ENCODE measurements at places on chromosomes 3 and 15.

DNA sequence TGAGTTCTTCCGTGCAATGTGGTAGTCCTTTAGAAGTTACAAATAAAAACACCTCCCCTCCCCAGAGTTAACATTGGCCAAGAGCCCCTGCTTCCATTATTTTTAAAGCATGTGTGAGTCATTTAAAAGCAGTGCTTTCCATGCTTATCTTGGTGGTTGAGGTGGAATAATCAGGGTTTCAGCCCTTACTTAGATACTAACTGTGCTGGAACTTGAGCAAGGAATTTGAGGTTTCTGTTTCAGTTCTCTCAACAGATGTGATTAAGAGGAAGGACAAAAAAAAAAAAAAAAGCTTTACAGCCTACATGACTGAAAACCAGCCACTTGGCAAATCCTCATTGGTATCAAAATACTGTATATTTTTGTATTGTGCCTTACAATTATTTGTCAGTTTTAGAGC is 64.5 kb downstream of the CGNL1 start:
- DNase-seq: no peak

DNA sequence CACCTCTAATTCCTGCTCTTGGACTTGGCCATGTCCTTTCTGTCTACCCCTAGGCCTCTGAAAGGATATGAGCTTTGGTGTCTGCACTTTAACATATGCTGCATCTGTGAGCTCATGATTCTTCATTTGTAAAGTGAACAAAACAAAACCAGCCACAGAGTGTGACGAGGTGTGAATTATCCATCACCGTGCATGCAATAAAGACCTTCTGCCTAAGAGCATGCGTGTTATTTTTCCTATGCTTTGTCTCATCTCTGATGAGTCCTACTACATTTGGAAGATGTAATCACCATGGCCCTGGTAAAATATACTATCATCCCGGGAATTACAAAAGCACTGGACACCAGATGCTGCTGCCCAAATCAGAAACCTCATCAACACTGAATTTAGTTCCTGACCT is 103.5 kb upstream of the KCNAB1 start:
- DNase-seq: no peak

DNA sequence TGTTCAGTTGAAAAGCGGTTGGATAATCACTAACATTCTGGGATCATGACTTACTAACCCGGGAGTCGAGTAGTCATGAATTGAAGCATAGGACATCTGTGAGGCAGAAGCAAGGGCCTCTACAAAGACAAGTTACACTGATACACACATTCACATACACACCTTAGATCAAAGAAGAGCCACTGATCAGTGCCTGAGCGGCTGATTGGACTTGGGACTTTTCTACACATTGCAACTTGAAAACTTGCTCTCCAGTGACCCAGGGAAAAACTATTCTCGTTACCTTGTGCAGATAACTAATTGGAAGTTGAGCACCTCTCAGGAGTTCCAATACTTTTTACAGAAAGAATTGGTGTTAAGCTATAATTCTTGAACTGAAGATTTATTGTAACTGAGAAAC is 206.0 kb downstream of the CDIN1 start:
- no peak for DNase-seq

GRCh38 chr3:184145111-184145524 is 10.0 kb downstream of the EIF2B5 start:
- no peak for DNase-seq

DNA sequence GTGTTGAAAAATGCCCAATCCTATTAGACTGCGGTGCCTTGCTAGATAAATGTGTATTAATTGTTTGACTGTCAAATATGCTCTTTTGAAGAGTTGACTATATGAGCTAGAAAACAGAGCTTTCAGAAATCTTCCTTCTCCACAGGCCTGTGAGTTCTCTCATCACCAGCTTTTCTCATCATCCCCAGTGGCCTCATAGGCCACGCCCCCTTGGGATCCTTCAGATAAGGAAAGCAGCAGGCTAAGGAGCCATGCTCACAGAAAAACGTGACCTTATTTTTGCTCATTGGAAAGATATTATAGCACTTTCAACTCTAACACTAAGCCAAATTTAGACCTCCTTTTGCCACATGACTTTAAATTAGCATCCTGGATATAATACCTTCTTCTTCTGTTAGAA is 514.4 kb upstream of the ARRDC4 start:
- DNase-seq: no peak

- DNase-seq: no peak
Measured at GRCh38 chr3:73228000-73228399, 166.5 kb downstream of the EBLN2 start.

GRCh38 chr15:69824075-69824876 is 273.4 kb downstream of the TLE3 start:
- no peak for DNase-seq

GRCh38 chr3:105752791-105753415 is 115.9 kb downstream of the CBLB start:
- DNase-seq: no peak

GRCh38 chr15:84685304-84685703 is 27.3 kb upstream of the NMB start:
- no peak for DNase-seq

GRCh38 chr3:133455281-133455680 is 55.4 kb downstream of the BFSP2 start:
- DNase-seq: no peak

DNA sequence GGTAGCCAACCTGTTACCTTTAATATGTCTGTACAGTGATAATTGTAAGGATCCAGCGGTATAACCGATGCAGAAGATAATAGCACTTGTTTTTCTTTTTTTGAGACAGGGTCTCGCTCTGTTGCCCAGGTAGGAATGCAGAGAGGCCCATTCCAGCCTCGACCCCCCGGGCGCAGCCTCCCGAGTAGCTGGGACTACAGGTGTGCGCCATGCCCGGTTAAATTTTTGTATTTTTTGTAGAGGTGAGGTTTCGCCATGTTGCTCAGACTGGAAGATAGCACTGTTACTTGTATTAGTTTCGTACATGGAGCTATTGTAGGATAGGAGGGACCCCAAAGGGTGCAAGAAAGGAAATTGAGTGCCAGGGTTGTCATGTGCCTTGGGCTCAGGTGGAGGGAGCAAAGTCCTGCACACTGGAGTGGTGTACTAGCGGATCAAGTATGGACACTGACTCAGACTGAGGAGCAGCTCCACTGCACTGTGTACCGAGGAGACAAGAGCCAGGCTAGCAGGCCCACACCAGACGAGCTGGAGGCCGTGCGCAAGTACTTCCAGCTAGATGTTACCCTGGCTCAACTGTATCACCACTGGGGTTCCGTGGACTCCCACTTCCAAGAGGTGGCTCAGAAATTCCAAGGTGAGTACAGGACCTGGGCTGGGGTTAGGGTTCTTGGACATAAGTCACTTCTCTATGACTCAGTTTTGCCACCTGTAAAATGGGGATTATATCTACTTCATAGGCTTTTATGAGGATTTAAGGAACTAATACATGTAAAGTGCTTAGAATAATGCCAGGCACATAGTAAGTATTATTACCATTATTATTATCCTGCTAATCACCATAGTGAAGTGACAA is 1.0 kb downstream of the OGG1 start:
- DNase-seq: no peak

- DNase-seq: no peak
Measured at GRCh38 chr3:149421764-149422163, 44.3 kb upstream of the TM4SF1 start.

DNA sequence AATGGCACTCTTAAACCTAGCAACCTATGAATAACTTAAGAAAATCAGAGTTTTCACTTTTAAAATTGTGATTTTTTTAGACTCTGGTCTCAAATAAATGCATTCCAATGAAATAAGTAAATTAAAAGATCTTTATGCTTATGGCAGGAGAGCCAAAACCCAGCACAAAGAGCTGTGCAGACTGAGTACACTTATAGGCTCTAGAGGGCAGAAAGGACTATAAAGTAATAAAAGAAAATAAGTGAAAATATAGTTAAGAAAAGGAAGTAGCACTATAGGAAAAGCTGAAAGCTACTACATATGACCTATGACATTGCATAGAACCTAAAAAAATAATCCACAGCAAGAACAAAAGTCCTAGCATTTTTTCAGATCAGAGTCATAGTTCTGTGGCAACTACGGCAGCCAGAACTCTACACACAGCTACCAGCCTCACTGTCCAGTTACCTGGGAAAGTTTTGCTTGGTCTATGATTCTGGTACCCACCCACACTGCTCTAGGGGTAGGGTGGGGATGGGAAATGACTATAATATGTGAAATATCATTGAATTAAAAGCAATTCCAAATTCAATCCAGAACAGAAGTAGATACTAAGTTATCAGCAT is 30.5 kb downstream of the CLASP2 start:
- DNase-seq: no peak

DNA sequence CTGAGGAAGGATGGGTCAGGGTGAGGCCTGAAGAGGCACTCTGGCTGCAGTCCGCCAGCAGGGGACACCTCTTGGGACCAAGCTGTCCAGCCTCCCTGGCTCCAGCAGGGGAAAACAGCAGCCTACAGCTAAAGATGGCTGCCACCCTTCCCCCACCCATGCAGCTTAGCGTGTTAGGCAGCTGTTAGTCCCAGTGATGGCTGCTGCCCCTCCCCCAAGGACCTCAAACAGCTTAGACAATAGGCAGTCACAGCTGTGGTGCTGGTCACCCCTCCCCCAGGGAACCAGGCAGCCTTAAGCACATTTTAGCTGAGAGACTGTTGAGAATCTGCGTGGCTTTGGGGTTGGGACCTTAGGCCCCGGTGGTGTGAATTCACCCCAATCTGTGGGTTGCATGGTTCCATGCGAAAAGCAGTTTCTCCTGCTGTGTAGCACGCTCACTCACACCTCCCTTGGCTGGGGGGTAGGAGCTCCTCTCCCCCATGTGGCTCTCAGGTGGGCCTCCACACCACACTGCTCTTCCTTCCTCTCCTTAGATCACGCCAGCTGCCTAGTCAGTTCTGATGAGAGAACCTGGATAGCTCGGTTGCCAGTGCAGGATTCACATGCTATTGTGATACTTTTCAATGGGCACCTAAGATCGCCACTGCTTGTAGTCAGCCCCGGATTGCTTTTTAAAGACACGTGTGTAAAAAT is 140.5 kb upstream of the CADPS start:
- no peak for DNase-seq

GRCh38 chr3:110341047-110341446 is 730.6 kb upstream of the NECTIN3 start:
- DNase-seq: no peak

GRCh38 chr3:100796556-100796955 is 87.3 kb downstream of the TFG start:
- DNase-seq: no peak

- no peak for DNase-seq
Measured at GRCh38 chr3:188080091-188080490, 73.9 kb upstream of the LPP start.

GRCh38 chr3:30554317-30554690 is 52.1 kb upstream of the TGFBR2 start:
- no peak for DNase-seq

DNA sequence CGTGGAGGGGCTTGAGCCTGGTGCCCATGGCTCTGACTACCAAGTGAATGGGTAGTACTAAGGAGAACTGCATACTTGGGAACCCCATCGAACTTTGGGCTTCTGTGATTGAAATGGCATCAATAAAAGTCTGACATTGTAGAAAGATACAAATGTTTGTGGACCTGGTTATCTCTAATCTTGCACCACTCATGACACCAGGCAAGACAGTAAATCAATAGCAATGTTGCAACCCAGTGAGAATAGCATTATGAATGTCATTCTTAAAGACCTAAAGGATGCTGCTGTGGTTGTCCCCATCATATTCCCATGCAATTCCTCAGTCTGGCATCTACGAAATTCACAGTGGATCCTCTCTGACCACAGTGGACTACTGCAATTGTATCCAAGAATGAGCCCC is 233.6 kb upstream of the LYSMD4 start:
- DNase-seq: no peak

GRCh38 chr3:25403968-25404367 is 24.1 kb upstream of the RARB start:
- no peak for DNase-seq

DNA sequence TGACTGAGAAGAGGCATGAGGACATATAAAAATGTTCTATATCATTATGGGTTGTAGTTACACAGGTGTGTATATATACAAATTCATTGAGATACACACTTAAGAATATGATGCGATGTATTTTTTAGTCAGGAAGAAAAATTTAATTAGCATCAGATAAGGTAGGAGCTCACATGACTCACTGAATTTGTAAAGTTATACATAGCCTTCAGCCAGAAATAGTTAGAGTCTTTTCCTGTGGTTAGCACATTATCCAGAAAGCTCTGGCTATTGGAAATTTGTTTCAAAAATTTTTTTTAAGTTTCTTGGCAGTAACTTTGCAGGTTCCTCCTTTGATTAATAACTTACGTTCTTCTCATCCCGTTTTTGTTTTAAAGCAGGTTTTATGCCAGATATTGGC is 88.6 kb downstream of the STT3B start:
- DNase-seq: no peak

DNA sequence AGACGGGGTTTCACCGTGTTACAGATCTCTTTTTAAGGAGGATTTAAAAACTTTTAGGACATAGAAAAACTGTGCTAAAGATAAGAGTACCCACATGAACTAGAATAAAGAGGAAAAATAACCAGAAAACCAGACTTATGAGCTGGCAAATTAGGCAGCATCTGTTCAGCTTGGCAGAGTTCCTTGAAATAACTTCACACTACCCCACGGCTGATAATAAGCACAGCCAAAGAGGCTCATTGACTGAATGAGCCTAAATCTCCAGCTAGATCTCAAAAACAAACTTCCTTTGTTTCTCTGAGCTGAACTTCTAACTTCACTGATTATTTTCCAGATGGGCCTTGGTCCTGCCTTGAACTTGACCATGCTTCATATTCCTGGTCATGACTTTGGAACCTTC is 26.7 kb upstream of the PIK3R4 start:
- no peak for DNase-seq

- DNase-seq: no peak
Measured at GRCh38 chr15:26842391-26842790, 24.5 kb upstream of the GABRA5 start.

DNA sequence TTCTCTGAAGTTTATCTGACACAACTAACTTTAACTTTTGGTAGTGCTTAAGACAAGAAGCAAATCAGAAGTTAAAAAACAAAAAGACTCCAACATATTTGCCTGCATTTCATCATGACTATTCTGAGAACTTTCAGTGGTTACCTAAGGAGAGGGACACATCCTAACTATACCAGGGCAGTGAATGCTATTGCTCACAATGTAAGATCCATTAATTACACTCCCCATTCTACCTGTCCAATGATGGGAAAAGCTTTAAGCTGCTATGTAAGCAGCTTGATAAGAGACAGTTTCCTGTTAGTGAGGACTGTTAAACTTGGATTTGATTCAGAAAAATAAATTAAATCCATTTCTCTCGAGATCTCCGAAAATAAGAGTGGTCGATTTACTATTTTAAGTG is 37.5 kb downstream of the SERPINI1 start:
- DNase-seq: no peak

- DNase-seq: no peak
Measured at GRCh38 chr3:187368251-187369088, at the start of gene RTP4. Gene RTP4 (plus strand): TSS chr3:187368385. CDS start chr3:187368442, 57 bp downstream.

GRCh38 chr3:94440767-94441493 is 378.1 kb downstream of the NSUN3 start:
- DNase-seq: no peak
